SJSA1 (cell line): ENCODE measurements at places on chromosomes 4 and X.

GRCh38 chrX:1226249-1226648, 13.8 kb upstream of the CRLF2 start:
- no peaks in the 10 kb centered on the region for H3K4me1 ChIP-seq
- H3K27ac ChIP-seq: no peak overlapping the region
- no peak for DNase-seq
- H3K36me3 ChIP-seq: no peaks in the 10 kb centered on the region
- H3K4me3 ChIP-seq: no peak overlapping the region

DNA sequence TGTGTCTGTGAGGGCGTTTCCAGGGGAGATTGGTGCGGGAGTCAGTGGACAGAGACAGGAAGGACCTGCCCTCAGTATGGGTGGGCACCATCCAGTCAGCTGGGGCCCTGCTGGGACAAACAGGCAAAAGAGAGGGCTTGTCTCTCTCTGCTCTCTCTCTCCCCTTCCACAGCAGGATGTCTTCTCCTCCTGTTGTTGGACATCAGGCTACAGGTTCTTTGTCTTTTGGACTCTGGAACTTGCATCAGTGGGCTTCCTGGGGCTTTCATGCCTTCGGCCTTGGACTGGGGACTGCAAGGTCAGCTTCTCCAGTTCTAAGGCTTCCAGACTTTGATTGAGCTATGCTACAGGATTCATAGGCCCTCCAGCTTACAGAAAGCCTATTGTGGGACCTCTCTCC, 59.6 kb downstream of the ADGRA3 start:
- no peak overlapping the region for H3K27ac ChIP-seq
- no peaks in the 10 kb centered on the region for H3K27me3 ChIP-seq
- no peaks in the 10 kb centered on the region for H3K36me3 ChIP-seq
- DNase-seq: no peak
- no peak overlapping the region for H3K4me3 ChIP-seq

DNA sequence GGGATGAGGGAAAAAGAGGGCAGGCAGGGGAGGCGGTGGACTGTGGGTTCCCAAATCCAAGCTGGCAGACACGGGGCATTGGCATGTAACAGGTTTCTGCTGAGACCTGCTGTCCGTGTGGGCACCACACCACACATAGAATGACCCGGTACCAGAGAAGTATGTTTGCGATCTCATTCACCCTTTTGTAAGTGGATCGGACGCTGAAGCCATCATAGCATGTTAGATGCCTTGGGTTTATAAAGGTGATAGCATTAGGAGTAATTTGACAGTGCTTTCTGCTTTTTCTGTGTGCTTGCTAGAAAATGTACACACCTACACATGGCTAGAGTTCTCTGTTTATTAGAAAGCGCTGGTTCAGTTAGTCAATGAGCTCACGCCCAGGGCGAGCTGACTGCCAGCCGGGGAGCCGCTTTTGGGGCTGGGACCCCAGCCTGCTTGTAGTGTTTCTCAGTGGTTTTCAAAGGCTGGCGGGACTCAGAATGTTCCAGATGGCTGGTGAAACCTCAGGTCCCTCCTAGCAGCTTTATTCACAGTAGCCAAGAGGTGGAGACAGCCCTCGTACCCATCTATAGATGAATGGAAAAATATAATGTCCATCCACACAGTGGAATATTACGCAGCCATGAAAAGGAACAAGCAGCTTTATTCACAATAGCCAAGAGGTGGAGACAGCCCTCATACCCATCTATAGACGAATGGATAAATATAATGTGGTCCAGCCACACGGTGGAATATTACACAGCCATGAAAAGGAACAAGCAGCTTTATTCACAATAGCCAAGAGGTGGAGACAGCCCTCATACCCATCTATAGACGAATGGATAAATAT, 579 bp downstream of the IL3RA start:
- no peaks in the 10 kb centered on the region for H3K27me3 ChIP-seq
- no peaks in the 10 kb centered on the region for H3K4me1 ChIP-seq
- no peak for DNase-seq
- H3K27ac ChIP-seq: no peak overlapping the region
- H3K4me3 ChIP-seq: no peak overlapping the region

DNA sequence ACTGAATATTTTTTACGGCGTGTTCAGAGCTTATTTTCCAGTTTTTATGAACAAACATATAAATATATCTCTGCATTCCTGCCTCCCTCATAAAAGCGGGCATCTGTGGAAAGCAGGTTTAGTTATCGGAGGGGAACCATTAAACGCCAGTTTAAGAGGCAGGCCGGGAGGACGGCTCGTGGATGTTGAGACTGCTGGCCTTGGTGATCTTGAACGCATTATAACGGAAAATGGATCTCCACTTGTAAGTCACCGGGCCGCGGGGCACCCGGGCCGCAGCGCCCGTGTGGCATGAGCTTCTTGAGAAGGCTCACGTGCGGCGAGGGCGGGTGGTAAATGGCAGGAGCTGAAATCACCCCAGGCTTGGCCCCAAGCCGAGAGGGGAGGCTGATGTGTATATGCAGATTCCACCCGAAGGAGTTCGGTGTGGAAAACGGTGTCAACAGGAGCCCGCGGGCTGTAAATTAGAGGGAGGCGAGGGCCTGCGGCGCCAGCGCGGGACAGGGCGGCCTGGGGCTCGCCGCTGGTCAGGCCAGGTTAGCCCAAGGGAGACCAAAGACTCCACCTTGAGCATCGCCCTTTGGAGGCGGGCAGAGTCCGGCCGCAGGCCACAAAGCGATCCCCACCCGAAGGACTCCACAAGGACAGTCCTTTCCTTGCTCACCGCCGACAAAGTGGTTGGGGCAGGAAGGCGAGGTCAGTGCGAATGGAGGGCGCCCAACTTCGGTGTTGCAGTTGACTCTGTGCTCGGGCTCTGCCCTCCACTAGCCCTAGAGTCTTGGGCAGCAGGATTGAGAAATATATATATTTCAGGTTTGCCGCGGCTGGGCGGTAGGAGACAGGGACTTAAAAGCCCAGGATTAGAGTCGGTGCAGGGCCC, 1.3 kb upstream of the HAND2 start:
- no peaks in the 10 kb centered on the region; the same call in 1 of the 2 replicates for H3K4me1 ChIP-seq
- no peak overlapping the region for H3K4me3 ChIP-seq
- no peak for DNase-seq
- H3K27ac ChIP-seq: no peak overlapping the region
- no peaks in the 10 kb centered on the region for H3K36me3 ChIP-seq
- peaks cover 56% of the 10 kb centered on the region for H3K27me3 ChIP-seq

- no peak overlapping the region for H3K27ac ChIP-seq
- H3K4me3 ChIP-seq: no peak overlapping the region
- no peaks in the 10 kb centered on the region for H3K36me3 ChIP-seq
- no peaks in the 10 kb centered on the region for H3K4me1 ChIP-seq
- H3K27me3 ChIP-seq: no peaks in the 10 kb centered on the region
Observed at GRCh38 chr4:47010912-47011446, 17.6 kb upstream of the GABRA4 start.

DNA sequence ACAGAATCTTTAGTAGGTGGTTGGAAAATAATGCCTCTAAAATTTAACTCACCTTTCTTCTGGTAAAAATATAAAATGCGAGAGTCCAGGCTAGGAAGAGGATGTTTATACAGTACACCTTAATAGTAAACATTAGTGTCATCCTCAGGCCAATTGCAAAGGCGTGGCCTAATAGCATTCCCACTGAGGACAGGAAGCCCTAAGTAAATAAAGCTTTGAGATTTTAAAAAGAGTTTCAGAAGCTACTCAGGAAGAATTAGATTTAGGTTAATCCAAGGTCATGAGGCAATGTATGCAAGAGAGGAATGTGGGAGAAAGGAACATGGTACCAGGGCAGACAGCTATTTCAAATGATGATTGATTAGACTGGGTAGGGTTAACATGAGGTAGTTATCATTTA, 49.5 kb downstream of the RPGR start:
- no peak for DNase-seq
- no peaks in the 10 kb centered on the region for H3K27me3 ChIP-seq
- H3K27ac ChIP-seq: no peak overlapping the region
- H3K36me3 ChIP-seq: no peaks in the 10 kb centered on the region

GRCh38 chr4:110134269-110134869, 64.0 kb downstream of the ELOVL6 start:
- no peaks in the 10 kb centered on the region for H3K27me3 ChIP-seq
- H3K36me3 ChIP-seq: peaks cover 4% of the 10 kb centered on the region; the same call in 1 of the 2 replicates
- H3K4me3 ChIP-seq: no peak overlapping the region
- H3K27ac ChIP-seq: no peak overlapping the region
